ENCODE measurements at places on chromosomes 5 and 9. TPM values are rescaled to one million over a fixed set of nuclear protein-coding genes. Genes with fewer than 3 reads are reported as not detected.

GRCh38 chr5:154209591-154210081 is 19.1 kb downstream of the GALNT10 start:
- no peak for DNase-seq

TAF11L5 gene
- total RNA-seq: not detected

GAPT gene
- 1.4 TPM for total RNA-seq

- DNase-seq: no peak
These were observed 54.2 kb downstream of the FNBP1 start for GRCh38 chr9:129988607-129989361.

- DNase-seq: no peak
These were observed 21.8 kb upstream of the ADAMTS19 start for GRCh38 chr5:129438322-129438721.

GRCh38 chr9:35868933-35869332 is 1.3 kb downstream of the OR13J1 start:
- DNase-seq: no peak

GRCh38 chr5:167797933-167798332 is 493.5 kb upstream of the WWC1 start:
- no peak for DNase-seq

DNA sequence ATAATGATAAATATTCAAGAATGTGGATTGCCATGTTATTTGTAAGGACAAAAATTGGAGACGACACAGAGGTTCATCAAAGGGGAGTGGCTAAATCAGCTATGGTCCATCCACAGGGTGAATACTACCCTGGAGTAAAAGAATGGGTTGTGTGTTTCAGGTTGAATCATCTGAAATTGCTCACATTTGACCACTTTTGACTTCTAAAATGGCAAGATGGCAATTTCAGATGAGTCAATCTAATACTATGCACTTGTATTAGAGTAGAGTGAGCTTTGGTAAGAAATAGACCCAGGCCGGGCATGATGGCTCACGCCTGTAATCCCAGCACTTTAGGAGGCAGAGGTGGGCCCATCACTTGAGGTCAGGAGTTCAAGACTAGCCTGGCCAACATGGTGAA is 131.8 kb downstream of the GAPVD1 start:
- DNase-seq: no peak

DNA sequence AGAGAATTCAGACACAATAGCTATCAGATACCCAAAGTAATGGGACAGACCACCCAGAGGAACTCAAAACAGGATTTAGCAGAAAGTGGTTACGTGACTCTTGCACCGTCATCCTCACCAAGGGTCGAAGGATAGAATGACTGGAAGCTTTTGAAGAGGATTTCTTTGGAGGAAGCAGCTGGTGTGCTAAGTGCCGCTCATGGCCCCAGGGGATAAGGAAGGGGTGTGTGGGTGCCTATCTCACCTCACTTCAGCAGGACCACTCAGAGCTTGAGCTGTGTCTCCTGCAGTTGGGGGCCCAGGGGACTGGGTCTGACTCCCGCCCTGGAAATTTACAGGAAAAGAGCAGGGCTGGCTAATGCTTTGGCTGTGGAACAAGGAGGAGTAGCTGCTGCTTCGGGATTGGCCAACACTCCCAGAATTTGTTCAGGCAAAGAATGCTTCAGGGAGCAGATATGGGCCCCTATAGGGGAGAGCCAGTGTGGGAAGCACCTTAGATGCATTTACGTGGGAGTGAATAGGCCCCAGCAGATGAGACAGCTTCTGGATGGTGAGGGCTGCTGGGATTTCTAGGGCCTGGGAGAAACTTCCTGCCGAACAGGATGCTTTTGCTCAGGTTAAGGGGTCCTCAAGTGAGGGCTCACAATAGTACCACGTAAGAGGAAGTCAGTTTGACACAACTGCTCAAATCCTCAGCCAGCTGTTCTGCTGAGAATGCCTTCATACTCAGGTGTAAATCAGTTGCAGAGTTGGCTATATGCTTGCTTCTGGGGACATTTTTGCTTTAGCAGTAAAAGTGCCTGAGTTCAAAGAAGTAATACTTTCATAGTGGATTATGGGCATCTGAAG is 29.1 kb upstream of the TOMM5 start:
- no peak for DNase-seq

- no peak for DNase-seq
These were observed 75.5 kb upstream of the UNC5A start for GRCh38 chr5:176734756-176735342.

CCL27 gene
- total RNA-seq: not detected

- DNase-seq: peak; percentile 17
These were observed 23.7 kb downstream of the VAV2 start for GRCh38 chr9:133968428-133968827.

DNA sequence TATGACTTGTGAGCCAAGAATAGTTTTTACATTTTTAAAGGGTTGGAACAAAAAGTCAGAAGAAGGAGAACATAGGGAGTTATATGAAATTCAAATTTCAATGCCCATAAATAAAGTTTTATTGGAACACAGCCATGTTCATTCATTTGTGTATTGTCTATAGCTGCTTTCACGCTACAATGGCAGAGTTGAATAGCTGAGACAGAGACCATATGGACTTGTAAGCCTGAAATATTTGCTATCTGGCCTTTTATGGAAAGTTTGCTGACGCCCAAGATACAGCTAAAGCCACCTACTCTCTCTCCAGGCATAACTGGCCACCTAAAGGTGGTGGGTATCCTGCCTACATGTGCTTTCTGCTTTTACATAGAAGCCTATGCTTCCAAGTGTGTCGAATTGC is 10.9 kb downstream of the DAB2IP start:
- DNase-seq: no peak

DNA sequence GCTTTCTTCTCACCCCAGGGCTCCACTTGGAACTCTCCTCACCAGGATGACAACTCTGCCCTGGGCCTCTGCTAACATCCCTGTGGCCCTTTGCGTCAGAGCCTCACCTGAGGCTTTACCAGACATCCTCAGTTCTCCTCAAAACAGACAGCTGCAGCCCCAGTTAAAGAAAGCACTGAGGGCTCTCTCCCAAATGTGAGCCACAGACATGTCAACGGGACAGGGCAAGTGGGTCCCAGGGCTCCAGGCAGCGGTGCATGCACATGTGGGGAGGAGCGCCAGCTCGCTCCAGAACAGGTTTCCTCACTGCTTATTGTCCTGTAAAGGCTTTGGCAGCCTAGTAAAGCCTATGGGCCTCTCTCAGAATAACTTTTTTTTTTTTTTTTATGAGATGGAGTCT is 37.3 kb downstream of the IPPK start:
- DNase-seq: no peak

GRCh38 chr9:93976081-93976480 is 20.9 kb upstream of the BARX1 start:
- DNase-seq: no peak

GRCh38 chr9:126752376-126752775 is 52.5 kb upstream of the ZBTB43 start:
- DNase-seq: no peak

DNA sequence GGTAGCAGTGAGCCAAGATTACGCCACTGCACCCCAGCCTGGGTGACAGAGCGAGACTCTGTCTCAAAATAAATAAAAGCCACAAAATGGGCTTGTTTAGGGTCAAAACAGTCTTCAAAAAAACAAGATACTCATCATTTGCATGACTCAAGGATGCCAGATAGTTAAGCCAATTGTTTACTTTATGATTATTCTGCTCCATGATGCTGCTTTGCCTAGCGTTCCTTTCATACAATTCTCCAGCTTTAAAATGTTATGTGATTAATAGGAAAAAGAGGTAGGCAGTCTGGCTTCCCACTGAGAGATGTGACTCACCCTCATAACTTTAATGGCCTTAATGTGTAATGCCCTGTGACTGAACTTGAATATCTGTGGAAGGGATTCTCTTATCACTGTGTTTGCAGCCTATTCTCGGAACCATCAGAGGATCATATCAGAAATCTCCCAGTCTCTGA is 364.6 kb upstream of the TRPC7 start:
- no peak for DNase-seq

GRCh38 chr5:116378007-116378776 is 196.4 kb downstream of the SEMA6A start:
- DNase-seq: no peak

HACD4 gene
- 0.89 TPM for total RNA-seq

- DNase-seq: no peak
These were observed 1.2 kb downstream of the KIAA1958 start for GRCh38 chr9:112487799-112488340.

DNA sequence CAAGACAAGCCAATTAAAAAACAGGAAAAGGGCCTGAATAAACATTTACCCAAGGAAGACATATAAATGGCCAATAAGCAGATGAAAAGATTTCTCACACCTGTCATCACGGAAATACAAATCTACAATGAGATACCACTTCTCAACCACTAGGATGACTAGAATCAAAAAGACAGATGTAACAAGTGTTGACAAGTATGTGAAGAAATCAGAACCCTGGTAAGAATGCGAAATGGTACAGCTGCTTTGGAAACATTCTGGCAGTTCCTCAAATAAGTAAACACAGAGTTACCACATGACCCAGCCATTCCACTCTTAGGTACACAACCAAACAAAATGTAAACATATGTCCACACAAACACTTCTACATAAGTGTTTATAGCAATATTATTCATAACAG is 32.5 kb downstream of the LEAP2 start:
- no peak for DNase-seq

- DNase-seq: no peak
These were observed 23.2 kb downstream of the ECM2 start for GRCh38 chr9:92512622-92513021.

GRCh38 chr5:56498759-56499395 is 265.7 kb upstream of the ANKRD55 start:
- peak; percentile 55 for DNase-seq

DNA sequence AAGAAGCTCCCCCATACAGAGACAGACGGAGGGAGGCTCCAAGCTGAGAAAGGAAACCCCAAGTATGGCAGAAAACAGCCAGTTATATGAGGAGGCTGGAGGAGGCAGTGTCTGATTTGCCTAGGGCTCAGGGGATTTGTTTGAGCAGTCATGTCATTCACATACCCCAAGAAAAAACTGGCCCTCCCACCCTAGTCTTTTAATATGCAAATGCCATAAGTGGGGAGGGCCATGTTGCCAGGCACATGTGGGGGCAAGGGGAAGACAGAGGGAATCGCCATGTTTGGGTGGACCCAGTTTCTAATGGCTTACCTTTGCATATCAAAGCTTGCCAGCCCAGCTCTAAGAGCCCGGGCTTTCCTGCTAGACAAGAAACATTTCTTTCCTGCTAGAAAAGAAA is 1163.8 kb downstream of the TAF11L14 start:
- no peak for DNase-seq

OLFML2A gene
- 38.0 TPM for total RNA-seq

GADD45G gene
- total RNA-seq: 54.0 TPM

GRCh38 chr9:136725612-136726011 is 13.2 kb downstream of the DIPK1B start:
- no peak for DNase-seq

DNA sequence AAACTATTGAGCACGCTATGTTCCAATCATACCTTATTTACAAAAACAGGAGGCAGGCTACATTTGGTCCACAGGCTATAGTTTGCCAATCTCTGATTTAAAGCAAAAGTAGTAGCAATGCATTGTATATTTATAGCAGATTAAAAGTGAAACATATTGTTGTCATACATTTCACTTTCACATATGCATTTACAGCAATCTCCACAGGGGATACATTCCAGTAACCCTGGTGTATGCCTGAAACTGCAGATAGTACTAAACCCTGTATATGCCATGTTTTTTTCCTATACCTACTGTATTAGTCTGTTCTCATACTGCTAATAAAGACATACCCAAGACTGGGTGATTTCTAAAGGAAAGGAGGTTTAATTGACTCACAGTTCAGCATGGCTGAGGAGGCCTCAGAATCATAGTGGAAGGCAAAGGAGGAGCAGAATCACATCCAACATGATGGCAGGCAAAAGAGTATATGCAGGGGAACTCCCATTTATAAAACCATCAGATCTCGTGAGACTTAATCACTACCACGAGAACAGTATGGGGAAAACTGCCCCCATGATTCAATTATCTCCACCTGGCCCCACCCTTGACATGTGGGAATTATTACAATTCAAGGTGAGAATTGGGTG is 5.9 kb upstream of the CSF1R start:
- DNase-seq: no peak

DNA sequence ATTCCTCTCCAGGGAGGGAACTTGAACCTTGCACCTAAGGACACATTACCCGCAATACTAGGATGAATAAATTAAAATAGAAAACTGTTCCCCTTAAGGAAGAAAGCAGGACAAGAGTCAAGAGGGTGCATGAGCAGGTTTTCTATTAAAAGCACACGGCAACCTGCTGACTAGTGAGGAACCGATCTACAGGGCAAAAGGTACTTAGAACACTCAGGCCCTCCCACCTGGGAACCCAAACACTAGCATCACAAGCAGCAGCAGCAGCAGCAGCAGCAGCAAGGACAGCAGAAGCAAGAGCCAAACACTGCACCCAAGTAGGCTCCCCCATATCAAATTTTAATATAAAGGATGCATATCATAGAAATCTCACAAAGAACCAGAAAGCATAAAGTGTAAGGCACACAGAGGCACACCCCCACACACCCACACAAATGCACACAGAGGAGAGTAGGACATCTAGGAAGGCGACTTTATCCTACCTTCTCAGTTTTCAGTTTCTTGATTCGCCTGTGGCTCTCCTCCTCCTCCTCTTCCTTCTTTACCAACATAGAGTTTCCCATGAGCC is 2.8 kb downstream of the ZNF608 start:
- no peak for DNase-seq

DOCK8 gene
- 5.7 TPM for total RNA-seq

- DNase-seq: no peak
These were observed 9.2 kb downstream of the LHX2 start for GRCh38 chr9:124020520-124021384.
